H1 (cell line): ENCODE measurements at places on chromosomes 5 and 9. TPM values are rescaled to one million over a fixed set of nuclear protein-coding genes. Genes with fewer than 3 reads are reported as not detected.

- no peak overlapping the region for H3K4me3 ChIP-seq
- no peaks in the 10 kb centered on the region for H3K27me3 ChIP-seq
- DNase-seq = no peak
Measured at GRCh38 chr9:124079176-124079925, 67.8 kb downstream of the LHX2 start.

DNA sequence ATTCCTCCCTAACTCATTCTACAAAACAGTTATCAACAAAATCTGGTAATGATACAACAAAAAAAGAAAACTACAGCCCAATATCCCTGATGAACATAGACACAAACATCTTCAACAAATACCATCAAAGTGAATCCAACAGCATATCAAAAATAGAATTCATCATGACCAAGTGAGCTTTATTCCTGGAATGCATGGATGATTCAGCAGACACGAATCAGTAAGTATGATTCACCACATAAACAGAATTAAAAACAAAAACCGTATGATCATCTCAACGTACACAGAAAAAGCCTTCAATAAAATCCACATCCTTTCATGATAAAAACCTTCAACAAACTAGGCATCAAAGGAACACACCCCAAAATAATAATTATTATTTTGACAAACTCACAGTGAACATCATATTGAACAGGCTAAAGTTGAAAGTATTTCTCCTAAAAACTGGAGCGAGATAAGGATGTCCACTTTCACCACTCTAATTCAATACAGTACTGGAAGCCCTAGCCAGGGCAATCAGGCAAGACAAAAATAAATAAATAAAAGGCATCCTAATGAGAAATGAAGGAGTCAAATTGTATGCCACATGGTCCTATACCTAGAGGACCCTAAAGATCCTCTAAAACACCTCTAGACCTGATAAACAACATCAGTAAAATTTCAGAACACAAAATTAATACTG lies 305.1 kb upstream of the RGMB start:
- no peak overlapping the region for H3K4me3 ChIP-seq
- H3K36me3 ChIP-seq = no peaks in the 10 kb centered on the region
- DNase-seq = no peak
- no peaks in the 10 kb centered on the region for H3K27me3 ChIP-seq
- no peaks in the 10 kb centered on the region for H3K4me1 ChIP-seq

DNA sequence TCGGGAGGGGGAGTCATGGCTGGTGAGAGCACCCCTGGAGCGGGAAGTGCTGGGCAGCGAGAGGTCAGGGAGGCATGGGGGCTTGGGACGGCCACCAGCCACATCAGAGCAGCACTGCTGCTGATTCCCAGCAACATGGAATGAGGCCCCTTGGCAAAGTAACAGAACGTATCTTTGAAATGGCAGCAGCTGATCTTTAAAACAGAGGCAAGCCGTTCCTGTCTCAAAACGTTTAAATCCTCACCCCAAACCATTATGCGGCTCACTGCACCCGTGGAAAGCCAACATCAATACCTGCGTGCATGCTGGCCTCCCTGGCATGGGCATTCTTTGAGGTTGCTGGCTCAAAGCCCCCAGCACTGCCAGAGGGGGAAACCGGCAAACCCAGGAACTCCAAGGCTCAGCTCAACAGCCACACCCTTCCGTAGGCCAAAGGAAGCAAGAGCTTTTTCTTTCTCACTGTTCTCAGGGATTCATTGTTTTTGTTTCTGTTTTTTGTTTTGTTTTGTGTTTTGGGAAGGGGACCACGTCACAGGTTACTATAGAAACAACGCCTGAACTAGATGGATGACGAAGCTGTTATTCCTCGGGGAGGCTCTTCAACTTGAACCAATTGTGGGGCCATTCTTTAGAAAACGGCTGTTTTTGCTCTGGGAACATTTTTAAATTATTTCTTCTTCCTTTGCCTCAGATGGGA lies 28.1 kb upstream of the OBP2B start:
- peak; percentile 24 for DNase-seq
- 0 out of 2 replicates have a peak, but pooled peaks cover 5% of the 10 kb centered on the region for H3K27me3 ChIP-seq
- H3K27ac ChIP-seq = no peak overlapping the region
- H3K36me3 ChIP-seq = no peaks in the 10 kb centered on the region
- H3K4me3 ChIP-seq = no peak overlapping the region

GRCh38 chr5:35302544-35302943 lies 72.3 kb upstream of the PRLR start:
- H3K27ac ChIP-seq = no peak overlapping the region
- no peak overlapping the region for H3K4me3 ChIP-seq
- H3K27me3 ChIP-seq = no peaks in the 10 kb centered on the region
- H3K4me1 ChIP-seq = no peaks in the 10 kb centered on the region
- no peak for DNase-seq
- no peaks in the 10 kb centered on the region for H3K36me3 ChIP-seq

DNA sequence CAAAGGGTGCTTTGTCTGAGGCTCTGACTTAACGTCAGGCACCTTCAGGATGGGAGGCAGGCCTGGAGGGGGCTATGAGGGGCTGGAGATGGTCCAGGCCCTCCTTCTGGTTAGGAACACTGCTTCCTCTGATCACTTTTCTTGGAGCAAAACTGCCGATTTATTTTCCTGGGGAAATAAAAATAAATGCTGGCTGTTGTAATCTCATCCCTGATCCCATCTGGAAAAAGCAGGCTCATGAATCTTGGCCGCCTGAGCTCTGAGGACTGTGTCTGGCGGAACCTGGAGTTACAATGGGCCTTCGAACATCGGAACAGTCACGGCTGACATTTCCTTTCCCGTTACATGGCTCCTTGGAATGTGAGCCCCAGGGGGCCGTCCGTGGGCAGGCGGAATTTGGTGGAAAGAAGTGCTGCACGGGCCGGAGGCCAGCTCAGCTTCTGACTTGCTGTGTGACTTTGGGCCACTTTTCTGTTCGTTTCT lies 157.8 kb downstream of the RGS3 start:
- H3K4me1 ChIP-seq = peaks cover 9% of the 10 kb centered on the region
- no peaks in the 10 kb centered on the region; the same call in 1 of the 2 replicates for H3K27me3 ChIP-seq
- H3K36me3 ChIP-seq = no peaks in the 10 kb centered on the region

- H3K36me3 ChIP-seq = no peaks in the 10 kb centered on the region
- no peak overlapping the region for H3K27ac ChIP-seq
- DNase-seq = no peak
- H3K4me3 ChIP-seq = no peak overlapping the region
- no peaks in the 10 kb centered on the region for H3K27me3 ChIP-seq
Measured at GRCh38 chr5:74281166-74281565, 359.4 kb downstream of the ENC1 start.

DNA sequence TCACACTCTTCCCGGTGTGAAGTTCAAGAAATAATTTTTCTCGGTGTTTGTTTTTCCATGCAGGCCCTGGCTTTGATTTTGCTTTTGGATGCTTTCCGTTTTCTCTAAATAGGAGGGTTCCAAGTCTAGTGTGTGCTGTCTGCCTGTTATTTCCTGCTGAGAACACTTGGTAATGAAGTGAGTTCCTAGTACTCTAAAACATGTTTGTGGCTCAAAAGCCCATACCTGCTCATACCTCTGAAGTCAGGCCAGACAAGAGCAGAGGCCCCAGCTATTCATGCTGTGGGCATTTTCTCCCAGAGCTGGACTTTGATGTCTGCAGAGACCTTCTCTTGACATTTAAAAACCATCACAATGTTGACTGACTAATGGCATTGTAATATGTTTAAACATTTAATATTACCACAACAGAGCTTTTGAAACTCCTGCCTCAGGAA lies 211.2 kb downstream of the GOLPH3 start:
- DNase-seq = no peak
- H3K36me3 ChIP-seq = no peaks in the 10 kb centered on the region
- no peak overlapping the region for H3K27ac ChIP-seq

- no peaks in the 10 kb centered on the region for H3K4me1 ChIP-seq
- no peak overlapping the region for H3K27ac ChIP-seq
- H3K36me3 ChIP-seq = no peaks in the 10 kb centered on the region; the same call in 1 of the 2 replicates
- no peaks in the 10 kb centered on the region for H3K27me3 ChIP-seq
Measured at GRCh38 chr5:113760486-113760885, 247.0 kb downstream of the YTHDC2 start.

The BSPRY gene
- 5.5 and 6.5 TPM in 2 replicates for total RNA-seq

The KCNT1 gene
- total RNA-seq = 0.13 and 0.44 TPM in 2 replicates

The PCDHGA8 gene
- 1.4 and 1.7 TPM in 2 replicates for total RNA-seq

The PCDHA9 gene
- total RNA-seq = 0.28 and 0.36 TPM in 2 replicates

The NR2F1-AS1 gene
- total RNA-seq = 1.6 and 2.1 TPM in 2 replicates

The SAXO1 gene
- total RNA-seq = 0.20 TPM in 1 of 2 replicates, not detected in the other
